ENCODE measurements at places on chromosomes 4 and X.

DNA sequence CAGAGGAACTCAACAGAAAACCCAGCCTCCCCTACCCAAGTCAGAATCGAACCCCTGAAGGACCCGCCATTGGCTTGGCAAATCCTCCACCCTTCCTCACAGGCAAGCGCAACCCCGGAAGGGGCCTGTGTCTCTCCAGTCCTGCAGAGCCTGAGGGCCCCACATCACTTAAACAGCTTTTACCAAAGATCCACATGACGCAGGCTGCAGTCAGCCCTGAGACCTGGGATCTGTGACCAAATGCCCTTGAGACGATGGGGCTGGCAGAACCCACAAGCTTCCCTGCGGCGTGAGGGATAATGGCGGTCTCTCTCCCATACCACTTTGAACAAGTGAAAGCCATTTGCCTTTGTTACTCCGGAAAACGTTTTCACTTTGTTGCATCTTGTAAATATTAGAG, 54.9 kb downstream of the ACOX3 start:
- no peak for DNase-seq

DNA sequence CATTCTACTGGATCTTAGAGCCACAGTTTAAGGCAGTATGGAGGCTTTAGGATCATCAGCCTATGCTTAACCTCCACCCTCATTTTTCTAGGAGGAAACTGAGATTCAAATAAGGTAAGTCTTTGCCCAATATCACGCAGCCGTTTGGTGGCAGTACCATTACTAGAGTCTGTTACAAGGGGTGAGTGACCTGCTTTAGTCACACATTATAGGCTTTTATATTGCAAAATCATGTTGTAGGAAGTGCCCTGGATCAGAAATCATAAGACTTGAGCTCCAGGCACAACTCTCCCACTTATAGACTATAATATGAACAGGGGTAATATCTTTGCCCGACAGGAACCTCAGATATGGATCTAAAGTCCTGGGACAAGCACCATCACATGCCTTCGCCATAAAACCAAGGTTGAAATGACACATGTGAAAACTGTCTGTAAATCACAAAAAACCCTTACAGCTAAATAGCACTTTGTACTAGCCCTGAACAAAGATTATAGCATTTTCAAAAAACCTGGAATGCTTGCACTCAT, 19.2 kb downstream of the HPSE start:
- DNase-seq = no peak

GRCh38 chrX:5458300-5458842, 770.3 kb downstream of the NLGN4X start:
- no peak for DNase-seq

DNA sequence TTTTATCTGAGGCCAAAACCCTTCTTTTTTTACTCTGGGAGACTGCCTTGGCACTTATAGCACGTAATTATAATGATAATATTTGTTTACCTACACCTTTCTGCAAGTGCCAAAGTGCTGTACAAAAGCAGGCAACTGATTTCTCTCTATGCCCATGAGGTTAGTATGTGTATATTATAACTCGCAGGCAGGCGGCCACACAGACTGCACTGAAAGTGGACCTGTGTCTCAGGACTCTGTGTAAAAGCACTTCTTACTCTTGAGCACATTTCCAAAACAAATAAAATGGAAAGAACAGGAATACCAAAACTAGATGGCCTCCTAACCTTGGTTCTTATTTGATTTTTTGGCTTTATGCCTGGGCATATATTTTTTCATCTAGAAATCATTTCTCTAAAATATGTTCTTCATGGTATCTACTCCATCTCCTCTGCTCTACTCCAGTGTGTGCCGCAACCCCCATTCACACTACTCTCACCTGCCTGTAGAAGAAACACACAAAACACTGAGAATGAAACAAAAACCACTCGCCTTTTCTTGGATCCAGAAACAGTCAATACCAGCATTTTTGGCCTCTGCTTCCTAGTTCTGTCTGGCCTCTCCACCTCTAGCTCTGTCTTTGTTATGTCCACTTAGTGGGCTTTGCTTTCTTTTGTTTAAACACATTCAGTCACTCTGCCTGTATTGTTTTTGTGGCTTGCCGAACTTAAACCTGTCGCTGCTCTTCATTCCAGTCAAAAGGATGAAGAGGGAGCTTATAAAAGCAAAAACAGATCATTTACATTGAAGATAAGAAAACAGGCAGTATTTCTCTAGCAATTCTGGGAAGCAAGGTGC, 934.5 kb upstream of the TENM3 start:
- DNase-seq = no peak

- no peak for DNase-seq
Measured at GRCh38 chrX:142663330-142664095, 362.2 kb upstream of the SPANXN4 start.
